NCI-H748 treated with DMSO at 0.1 percent for 48 hours (cell line): ENCODE measurements at places on chromosomes 3 and 15.

GRCh38 chr3:117688583-117688982, 979.0 kb downstream of the TUSC7 start:
- peak; percentile 0 for DNase-seq

DNA sequence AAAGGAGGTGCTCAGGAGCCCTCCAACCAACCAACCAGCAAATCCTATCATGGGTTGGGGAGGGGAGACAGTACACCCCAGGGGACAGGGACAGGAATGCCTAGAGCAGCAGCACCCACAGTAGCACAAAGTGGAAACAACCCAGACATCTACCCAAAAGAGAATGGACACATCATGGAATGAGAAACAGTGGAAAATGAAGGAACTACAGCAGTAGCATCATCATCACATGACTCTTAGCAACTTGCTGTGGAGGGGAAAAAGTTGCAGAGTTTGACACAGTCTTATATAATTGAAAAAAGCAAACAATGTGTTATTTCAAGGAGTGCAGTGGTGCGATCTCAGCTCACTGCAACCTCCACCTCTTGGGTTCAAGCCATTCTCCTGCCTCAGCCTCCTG, 11.0 kb downstream of the C3orf22 start:
- DNase-seq: no peak

GRCh38 chr3:53375019-53375418, 27.7 kb upstream of the DCP1A start:
- DNase-seq: peak; percentile 22

GRCh38 chr15:63709365-63709764, 112.2 kb downstream of the FBXL22 start:
- no peak for DNase-seq

- no peak for DNase-seq
Measured at GRCh38 chr3:127925384-127925783, 10.4 kb downstream of the KBTBD12 start.

- no peak for DNase-seq
Measured at GRCh38 chr3:38565339-38566214, 69.4 kb downstream of the EXOG start.

- no peak for DNase-seq
Measured at GRCh38 chr3:25508901-25509300, 80.8 kb downstream of the RARB start.

DNA sequence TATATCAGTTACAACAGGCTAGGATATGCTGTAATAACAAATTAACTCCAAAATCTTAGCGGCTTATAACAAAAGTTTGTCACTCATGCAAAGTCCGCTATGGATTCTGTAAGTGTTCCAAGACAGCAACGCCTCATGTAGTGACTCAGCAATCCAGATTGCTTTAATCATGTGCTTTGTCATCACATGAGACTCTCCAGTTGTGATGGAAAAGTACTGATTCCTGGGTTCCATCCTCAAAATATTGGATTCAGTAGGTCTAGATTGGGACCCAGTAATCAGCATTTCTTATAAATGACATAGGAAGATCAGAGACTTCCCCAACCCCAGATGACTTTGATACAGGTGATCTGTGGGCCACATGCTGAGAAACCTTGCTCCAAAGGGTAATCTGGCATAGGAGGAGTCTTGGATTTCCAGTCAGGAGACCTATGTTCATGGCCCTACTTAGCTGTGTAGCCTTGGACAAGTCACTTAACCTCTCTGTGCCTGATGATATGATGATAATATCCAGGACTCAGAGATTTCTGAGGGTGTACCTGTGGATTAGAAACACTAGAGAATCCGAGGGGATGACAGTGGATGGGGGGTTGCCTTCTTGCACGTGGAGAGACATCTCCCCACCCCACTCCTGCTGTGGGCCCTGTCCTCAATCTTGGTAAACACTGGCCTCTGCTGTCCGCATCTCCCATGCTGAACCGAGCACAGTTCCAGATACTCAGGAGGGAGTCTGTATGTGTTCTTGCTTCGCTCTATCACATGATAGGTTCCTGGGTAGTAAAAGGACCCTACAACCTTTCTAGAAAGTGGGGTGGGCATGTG, 65.5 kb downstream of the CORO2B start:
- DNase-seq: no peak

DNA sequence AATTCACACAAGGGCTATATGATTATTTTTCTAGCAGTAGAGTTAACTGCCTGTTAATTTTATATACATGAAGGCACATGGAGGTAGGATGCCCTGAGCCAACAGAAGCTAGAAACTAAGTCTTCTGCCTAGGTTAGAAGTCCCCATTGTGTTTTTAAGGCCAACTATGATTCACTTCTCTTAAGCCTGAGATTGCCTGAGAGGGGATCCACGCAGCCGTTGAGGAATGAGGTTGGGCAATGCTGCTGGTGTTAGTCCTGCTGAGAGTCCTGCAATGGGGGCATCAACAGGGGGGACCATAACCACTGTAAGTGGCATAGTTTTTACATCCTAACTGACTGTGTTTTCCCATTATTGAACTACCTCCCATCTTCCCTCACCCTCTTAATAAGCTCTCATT, 60.1 kb upstream of the PFN2 start:
- no peak for DNase-seq

GRCh38 chr15:76197703-76198455, 113.4 kb downstream of the ETFA start:
- no peak for DNase-seq

DNA sequence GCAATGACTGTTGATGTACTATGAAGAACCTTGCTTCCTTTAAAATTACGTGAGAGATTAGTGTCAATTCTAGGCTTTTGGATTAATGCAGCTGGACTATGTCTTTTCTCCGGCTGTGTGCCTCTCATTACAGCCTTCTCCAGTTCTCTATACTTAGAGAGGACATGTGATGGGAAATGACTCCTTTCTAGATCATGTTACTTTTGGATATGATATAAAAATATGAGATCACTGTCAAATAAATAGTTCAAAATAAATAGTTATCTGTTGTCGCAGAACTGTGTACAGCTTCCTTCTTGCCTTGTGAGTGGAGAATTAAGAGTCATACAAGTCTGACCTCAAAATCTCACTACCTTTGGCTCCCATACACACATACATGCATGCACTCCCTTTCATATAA, 592.4 kb downstream of the DIPK2A start:
- no peak for DNase-seq

- DNase-seq: no peak
Measured at GRCh38 chr3:25907081-25907480, 117.2 kb downstream of the OXSM start.

DNA sequence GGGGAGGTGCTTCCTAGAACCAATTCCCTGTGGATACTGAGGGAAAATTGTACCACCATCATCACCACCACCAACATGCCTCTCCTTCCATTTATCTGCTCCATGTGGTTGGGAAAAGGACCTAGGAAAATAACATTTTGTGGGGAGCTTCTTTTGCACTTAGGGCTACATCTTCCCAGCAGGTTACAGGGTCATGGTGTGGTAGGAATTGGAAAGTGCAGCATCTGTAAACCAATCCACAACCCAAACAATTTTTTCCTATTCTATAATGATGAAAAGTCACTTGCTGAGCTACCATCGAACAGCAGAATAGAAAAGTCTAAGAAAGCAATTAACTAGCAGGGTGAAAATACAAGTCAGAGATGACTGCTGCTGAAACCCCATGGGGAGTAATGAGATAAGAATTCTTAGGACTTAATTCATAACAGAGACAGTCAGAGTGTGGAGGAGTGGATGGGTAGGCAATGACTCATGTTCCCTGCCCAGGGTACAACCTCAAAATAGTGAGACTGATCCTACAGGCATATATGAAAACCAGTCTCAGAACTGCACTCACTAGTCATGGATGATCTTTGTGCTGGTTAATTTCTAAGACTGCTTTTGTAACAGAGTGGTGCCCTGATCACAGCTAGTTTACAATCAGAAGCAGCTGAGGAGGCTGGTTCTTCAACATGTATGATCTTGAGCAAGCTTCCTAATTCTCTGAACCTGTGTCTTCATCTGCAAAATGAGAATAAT, 38.1 kb upstream of the LEKR1 start:
- DNase-seq: no peak

- DNase-seq: no peak
Measured at GRCh38 chr3:143483214-143483613, 363.6 kb downstream of the CHST2 start.

DNA sequence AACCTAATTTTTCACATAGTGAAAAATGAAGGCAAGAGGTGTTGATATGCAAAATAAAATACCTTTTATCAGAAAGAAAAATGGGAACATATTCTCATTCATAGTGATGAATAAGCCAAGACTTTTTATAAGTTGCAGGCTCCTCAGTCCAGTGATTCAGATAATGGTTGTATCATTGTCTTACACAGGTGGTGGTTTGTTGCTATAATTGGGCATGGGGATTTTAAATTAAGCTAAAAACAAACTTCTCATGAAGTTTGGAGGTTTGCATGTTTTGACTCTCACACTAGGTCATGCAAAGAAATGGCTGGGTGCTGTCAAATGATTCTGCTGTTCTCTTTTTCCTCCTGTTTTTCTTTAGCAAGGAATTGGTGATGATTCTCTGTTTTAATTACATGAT, 60.8 kb upstream of the SKIL start:
- no peak for DNase-seq

DNA sequence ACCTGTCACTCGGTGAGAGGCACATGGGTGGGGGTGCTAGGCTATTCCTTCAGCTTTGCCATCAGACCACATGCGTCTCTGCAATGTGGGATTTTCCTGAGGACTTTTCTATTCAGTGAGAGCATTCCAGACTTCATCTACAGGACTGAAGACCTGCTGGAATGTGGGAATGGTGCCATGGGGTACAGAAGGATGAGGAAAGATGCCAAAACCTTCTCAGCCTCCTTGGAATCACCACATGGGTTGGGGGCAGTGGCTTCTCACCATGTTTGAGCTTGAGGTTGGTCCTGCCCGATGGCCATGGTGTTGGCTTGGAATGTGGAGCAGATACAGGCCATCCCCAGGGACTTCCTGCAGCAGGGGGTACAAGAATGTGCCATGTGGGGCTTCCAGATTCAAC, 80.9 kb upstream of the KLF13 start:
- DNase-seq: no peak

DNA sequence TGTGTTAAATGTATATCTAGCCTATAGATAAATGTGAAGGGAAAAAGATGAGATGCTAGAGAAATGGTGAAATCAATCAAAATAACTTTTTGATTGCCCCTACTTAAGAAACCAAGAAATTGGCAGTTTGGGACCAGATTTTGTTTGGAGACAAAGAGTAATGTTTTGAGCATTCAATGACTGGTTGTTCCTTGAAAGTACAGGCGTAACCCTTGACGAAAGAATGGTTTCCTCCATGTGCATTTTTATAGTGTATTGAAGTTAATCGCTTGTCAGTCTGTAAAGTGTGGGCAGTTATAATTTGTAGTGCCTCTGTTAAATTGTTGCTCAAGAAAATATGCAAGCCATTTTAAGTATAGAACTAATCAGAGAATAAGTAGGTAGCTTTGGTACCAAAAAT, 1.2 kb downstream of the KIF23 start:
- no peak for DNase-seq

GRCh38 chr15:55998478-55998877, 5.1 kb upstream of the NEDD4 start:
- no peak for DNase-seq

GRCh38 chr3:116663161-116664110, 46.1 kb upstream of the TUSC7 start:
- no peak for DNase-seq

DNA sequence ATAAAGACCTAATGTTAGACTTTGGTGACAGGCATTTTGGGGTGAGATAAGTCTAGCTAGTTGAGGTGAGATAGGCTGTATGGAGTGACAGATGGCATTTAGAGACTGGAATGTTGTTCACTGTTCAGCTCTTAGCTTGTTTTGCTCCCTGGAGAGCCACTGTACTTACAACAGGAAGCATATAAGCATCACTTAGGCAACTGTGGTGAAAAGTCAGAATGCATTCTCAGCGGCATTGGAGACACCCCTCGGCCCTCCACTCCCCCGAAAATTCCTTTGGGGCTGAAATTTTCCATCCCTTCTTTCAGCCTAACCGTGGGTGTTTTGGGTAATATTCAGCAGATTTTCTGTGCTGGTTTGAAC, 73.4 kb downstream of the SLCO3A1 start:
- peak; percentile 16 for DNase-seq

- no peak for DNase-seq
Measured at GRCh38 chr15:69552057-69552815, 99.6 kb downstream of the RPLP1 start.

DNA sequence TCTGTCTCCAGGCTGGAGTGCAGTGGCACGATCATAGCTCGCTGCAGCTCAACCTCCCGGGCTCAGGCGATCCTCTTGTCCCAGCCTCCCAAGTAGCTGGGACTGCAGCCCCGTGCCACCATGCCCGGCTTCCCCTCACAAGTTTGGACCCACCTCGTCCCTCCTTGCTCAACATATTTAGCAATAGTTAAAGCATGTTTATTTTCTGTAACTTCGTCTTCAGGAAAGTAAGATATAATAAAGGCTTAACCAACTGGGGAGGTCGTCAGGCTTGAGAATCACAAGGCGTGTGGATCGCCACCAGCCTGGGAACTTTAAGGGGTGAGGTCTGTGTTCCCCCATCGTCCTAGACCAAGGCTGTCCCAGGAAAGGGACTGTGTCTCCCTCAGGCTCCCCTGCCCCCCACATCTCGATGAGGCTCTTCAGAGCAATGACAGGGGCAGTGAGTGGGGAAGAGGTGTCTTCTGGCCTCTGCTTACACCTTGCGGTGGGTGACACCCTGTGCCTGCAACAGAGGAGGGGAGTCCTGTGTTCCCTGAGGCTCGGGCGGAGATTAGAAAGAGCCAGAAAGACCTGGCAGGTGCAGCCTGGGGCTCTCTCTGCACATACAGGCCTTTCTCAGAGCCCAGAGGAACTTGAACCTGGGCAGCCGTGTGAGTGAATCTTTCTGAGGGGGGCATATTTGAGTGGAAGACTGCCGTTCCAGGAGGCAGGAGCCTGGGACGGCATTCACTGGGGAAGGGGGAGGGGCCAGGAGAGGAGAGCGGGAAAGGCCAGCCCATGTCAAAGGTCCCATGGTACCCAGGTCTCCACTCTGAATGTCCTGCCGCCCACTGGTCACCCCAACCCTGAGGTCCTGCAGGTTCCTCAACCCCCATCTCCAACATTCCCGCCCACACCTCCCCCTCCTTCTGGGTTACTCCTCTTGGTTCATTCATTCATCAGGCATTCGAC, 152.3 kb downstream of the SMAD6 start:
- no peak for DNase-seq

DNA sequence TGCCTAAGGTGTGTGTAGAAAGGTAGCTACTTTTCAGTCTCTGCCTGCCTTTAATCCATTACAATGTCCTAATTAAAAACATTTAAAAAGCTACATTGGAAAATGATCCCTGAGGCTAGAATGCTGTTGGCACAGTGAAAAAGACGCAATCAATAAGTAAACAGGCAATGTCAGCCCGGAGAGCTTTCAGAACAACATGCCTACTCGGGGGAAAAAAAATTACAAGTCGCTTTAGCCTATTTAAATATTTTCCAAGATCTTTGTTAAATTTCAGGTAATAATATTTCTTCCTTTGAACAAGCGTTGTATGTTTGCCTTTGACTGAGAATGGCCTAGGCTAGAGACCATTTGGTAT, 46.6 kb upstream of the CD47 start:
- DNase-seq: no peak

- DNase-seq: no peak
Measured at GRCh38 chr3:56101576-56101975, 366.7 kb downstream of the ERC2 start.

GRCh38 chr15:66390678-66391077, 4.0 kb downstream of the MAP2K1 start:
- no peak for DNase-seq
